CD4-positive, alpha-beta T cell treated with Interleukin-15 for 4 hours (primary cell): ENCODE measurements at places on chromosomes 1 and 21.

- DNase-seq: no peak
Measured at GRCh38 chr1:1510912-1511532, 940 bp upstream of the ATAD3A start.

- no peak for DNase-seq
Measured at GRCh38 chr1:228837032-228837431, 101.8 kb downstream of the RHOU start.

GRCh38 chr1:176735201-176735600 is 272.2 kb downstream of the PAPPA2 start:
- no peak for DNase-seq

GRCh38 chr1:201949491-201949890 is 3.1 kb upstream of the LMOD1 start:
- no peak for DNase-seq

GRCh38 chr1:112356765-112357164 is 39.2 kb upstream of the CTTNBP2NL start:
- no peak for DNase-seq

DNA sequence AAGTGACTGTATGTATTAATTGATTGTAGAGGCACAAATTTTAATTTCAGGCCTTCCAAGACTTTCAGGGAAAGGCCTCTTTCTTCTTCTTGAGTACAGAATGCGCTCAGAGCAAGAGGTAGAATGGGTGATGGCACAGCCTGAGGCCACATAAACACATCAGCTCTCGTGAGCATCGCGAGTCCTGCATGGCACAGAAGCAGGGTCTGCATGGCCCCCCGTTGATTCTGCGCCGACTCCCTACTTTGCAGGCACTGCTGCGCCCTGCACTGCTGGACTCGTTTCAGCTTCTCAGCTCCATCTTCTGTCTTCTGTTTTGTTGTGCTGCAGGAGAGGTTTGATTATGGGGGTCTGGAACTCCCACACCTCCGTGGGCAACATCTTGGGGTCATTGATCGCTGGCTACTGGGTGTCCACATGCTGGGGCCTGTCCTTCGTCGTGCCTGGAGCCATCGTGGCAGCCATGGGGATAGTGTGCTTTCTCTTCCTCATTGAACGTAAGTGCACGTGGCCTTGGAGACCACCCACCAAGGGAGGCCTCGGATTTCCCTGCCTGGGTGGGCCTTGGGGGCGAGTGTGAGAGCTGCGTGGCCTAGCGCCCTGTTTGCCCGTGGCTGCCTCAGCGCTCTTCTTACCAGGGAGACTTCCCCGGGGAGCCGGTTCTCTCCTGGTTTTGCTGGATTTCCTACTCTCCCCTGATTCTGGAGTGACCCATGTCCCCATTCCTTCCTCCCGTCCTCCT is 29.6 kb downstream of the SLC37A1 start:
- no peak for DNase-seq
